ENCODE measurements at places on chromosomes 1 and 21.

- DNase-seq, result peak; percentile 22
Observed at GRCh38 chr1:87329526-87330056, 911 bp downstream of the LMO4 start.

DNA sequence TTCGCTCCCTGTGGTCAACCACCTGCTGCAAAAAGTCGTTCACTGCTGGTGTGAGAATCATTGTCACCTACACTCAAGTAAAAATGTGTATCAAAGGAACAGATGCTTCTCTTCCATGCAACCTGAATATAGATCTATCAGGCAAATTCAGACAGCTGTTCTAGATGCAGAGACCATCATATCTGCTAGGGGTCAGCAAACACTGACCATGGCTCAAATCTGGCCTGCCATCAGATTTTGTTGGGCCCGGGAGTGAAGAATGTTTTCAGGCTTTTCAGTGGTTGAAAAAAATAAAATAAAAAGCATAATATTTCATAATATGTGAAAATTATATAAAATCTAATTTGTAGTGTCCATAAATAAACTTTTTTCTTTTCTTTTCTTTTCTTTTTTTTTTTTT lies 199.6 kb downstream of the RGS7 start:
- DNase-seq, result no peak

DNA sequence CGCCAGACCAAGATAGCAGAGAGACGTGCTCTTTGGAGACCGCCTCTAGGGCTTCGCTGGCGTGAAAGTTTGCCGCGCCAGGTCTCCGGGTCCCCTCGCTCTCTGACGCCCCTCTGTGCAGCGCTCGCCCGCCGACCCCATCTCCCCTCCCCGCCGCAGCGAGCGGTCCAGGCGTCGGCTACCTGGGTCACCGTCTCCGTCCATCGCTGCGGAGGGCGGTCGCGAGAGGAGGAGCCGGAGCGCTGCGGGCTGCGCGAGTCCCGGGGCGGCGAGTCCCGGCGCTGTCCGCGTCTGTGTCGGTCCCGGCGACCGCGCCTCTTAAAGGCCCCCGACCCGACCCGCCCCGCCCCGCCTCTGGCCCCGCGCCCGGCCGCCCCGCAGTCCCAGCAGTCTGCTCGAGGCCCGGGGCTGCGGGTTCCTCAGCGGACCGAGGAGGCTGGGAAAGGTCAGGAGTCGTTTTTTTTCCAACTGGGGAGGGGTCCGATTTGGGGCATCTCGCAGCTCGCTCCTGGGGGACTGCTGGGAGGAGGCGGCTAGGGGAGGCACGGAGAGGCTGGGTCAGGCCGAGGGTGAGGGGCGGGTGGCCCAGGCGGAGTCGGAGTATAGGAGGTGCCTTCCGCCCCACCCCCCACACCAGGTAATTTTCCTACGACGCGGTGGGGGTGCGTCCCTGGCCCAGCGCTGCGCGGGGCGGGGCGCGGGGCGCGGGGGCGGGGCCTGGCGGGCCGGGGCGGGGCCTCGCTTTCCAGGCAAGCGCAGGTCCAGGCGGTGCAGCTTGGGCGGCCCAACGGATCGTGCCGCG lies at the start of the genes FBXO2 and FBXO44:
Gene FBXO2, minus strand, starts transcription at position 293 of the 802 bp plus-strand sequence. Its CDS starts 89 bp downstream, at position 204.
Gene FBXO44, plus strand, starts transcription at position 741 of the 802 bp plus-strand sequence. CDS start 959 bp downstream, outside the sequence.
- DNase-seq, result no peak

DNA sequence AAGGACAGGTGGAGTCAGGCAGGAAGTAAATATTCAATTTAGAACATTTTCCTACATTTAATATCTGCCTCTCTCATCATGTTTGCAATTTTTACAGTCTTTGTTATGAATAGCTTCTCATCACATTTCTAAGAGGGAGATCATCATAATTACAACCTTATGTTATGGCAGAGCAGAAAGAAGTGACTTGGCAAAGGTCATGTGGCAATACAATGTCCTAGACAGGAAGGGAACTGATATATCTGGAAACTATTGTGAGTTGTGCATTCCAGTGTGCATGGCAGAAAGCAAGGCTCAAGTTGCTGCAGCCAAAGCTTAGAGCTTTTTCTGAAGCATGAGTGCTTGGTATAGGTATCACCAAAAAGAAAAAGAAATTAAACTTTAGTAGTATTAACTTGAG lies 43.8 kb upstream of the PRRX1 start:
- DNase-seq, result no peak

- no peak for DNase-seq
Observed at GRCh38 chr1:1302006-1302430, 5.7 kb downstream of the ACAP3 start.

- DNase-seq, result no peak
Observed at GRCh38 chr1:97845805-97846204, 75.0 kb downstream of the DPYD start.

GRCh38 chr21:17819877-17820229 lies 697 bp upstream of the C21orf91 start:
- DNase-seq, result no peak

DNA sequence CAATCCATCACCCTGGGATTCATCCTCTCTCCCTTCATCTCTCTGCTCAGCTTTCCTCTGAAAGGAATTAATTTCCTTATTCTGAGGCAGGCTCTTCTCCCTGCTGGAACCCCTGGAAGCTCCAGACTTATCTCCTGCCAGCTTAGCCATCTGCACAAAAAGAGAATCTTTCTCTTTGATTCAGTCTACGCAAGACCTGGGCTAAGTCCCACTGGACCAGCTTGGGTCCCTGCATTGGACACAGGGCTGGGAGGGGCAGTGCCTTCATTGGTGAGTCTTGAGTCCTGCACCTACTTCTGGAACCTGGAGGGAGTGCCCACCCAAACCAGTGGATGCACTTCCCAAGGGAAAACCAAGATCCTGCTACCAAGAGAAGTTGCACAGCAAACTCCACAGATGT lies 271.7 kb upstream of the CSF3R start:
- no peak for DNase-seq

GRCh38 chr21:28445141-28445830 lies 547.4 kb downstream of the LTN1 start:
- no peak for DNase-seq

- DNase-seq, result no peak
Observed at GRCh38 chr1:4964634-4965345, 310.4 kb downstream of the AJAP1 start.

DNA sequence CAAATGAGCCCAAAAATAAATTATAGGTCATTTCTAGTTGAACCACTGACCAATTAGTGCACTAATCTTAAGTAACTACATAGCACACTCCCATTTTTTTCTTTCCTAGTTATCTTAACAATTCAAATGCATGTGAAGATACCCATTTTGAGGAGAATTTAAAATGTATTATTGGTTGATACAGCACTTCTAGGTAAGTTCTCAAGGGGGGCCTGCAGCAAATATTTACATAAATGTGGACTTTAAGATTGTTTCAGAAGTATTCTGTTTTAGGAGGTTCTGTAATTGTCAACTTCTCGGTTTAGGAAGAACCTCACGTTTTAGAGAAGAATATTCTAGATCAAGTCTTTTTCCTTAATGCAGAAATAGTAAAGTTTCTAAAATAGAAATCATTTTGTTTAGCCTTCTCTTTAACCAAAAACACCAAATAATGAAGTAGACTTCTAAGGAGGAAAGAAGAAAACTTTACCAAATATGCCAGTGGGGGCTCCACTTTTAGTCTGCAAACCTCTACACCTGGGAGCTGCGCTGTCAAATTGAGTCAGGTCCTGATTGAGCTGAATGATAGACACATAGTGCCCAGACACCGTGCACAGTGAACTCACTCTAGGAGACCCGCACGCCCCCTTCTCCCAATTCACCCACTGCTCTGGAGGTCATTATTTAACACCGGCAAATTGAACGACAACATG lies 144.4 kb downstream of the RUNX1 start:
- DNase-seq, result no peak

- DNase-seq, result no peak
Observed at GRCh38 chr1:14392859-14393365, 205.6 kb upstream of the KAZN start.

DNA sequence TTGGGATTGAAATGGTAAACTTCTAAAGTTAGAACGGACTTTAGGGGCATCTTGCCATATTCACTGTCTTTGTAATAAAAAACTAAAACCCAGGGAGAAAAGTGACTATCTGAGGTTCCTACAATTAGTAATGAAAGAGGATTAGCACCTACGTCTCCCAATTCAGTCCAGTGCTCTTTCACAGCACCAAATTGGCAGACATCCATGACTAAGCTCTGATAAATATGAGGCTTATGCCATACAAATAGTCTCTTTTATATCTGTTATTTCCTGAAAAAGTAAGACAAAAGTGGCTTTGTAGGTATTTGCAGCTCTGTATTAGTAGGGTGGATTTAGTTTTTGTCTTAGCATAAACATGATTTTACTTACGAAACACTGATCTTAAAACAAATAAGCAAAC lies 315.0 kb upstream of the NRIP1 start:
- DNase-seq, result no peak

- no peak for DNase-seq
Observed at GRCh38 chr1:244027491-244028145, 23.5 kb upstream of the ZBTB18 start.

DNA sequence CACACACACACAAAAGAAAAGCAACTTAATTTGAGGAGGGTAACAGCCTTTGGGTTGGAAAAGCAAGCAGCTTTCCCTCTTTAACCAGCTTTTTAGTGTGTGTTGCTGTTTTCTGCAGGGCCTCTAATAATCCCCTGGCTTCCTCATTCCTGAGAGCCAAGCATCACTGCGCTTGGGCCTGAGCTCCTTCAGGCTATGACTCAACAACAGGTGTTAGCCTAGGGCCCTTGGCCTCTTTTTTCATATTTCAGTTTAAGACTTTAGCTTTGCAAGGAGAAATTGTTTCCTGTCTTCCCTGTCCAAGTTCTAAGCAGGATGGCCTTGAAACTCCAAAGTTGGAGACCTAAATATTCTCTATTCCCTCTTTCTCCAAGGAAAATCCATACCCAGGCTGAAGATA lies 26.2 kb upstream of the SNX27 start:
- DNase-seq, result no peak

DNA sequence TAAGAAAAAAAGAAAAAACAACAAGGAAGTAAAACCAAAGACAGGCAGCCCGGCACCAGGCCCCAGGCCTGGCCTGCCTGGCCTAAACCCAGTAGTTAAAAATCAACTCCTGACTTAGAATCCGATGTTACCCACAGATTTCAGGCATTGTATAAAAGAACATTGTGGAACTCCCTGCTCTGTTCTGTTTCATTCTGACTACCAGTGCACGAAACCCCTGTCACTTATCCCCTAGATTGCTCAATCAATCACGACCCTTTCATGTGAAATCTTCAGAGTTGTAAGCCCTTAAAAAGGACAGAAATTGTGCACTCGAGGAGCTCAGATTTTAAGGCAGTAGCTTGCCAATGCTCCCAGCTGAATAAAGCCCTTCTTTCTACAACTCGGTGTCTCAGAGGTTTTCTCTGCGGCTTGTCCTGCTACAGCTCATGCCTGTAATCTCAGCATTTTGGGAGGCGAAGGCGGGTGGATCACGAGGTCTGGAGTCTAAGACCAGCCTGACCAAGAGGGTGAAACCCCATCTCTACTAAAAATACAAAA lies 15.6 kb upstream of the MYOCOS start:
- DNase-seq, result no peak

- no peak for DNase-seq
Observed at GRCh38 chr21:38734646-38735365, 70.9 kb upstream of the ETS2 start.

- DNase-seq, result no peak
Observed at GRCh38 chr1:15433471-15433870, 4.8 kb upstream of the CTRC start.

- DNase-seq, result peak; percentile 27
Observed at GRCh38 chr1:1573843-1574720, 581 bp downstream of the SSU72 start.

DNA sequence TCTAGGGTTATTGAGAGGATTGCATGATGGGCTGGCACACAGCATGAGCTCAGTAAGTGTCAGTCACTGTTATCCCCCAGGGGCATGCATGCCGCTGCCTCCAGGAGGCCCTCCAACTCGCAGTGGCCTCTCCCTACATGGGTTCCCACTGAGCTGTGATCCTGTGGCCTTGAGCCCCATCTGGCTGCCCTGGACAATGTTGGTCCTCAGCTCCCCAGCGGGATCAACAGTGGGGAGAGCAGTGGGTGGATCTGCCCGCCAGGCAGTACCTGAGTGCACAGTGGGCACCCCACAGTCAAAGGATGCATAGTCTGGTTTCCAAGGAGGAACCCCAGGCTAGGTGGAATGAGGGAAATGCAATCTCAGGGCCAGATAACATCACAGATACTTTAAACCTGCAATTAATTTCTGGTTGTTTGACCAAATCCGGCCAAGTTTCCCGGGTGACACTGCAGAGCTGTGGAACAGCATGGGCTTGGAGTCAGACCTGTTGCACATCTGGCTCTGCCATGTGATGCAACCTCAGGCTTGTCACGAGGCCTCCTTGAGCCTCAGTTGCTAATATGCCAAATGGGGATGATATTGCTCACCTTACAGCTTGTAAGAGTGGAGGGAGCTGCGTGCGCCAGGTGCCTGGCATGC lies 9.3 kb downstream of the PADI3 start:
- DNase-seq, result no peak

DNA sequence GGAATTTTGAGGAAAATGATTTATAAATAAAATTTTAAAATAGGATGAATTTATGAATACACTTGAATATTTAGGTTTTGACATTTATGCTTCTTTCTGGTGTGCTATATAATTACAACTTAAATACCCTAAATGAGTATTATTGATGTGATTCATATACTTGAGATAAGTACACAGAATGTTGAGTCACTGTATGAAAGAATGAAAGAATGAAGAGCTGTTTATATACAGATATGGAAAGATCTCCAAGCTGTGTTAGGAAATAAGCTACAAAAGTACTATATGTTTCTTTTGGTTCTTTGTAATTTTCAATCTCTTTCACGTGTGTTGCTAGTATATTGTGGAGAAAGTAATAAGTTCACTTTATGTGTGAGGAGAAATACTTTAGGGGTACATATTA lies 147.2 kb downstream of the RASAL2 start:
- peak; percentile 17 for DNase-seq

- DNase-seq, result no peak
Observed at GRCh38 chr1:51313961-51314777, 16.2 kb downstream of the TTC39A start.

DNA sequence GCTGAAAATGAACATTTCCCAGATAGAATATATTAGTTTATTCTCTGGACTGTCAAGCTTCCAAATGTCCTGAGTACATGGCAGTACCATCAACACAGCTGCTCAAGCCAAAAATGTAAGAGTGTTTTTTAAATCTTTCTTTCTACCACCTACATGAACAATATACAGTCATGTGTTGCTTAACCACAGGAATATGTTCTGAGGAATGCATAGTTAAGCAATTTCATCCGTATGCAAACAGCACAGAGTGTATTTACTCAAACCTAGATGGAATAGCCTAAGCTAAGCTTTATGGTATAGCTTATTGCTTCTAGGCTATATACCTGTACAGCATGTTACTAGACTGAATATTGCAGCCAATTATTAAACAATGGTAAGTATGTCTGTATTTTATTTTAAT lies 561.9 kb upstream of the ADGRL4 start:
- no peak for DNase-seq

GRCh38 chr1:57249511-57249910 lies 174.3 kb downstream of the DAB1 start:
- no peak for DNase-seq
